ENCODE measurements at places on chromosomes 7 and 10. TPM values are rescaled to one million over a fixed set of nuclear protein-coding genes. Genes with fewer than 3 reads are reported as not detected.

Gene FAM3C
- 64.9 TPM for total RNA-seq

Gene RBM20
- 11.2 TPM for total RNA-seq

Gene GFRA1
- total RNA-seq, result 27.1 TPM

Gene TMEM176B
- 85.5 TPM for total RNA-seq

Gene GJD4
- total RNA-seq, result not detected

Gene HMX3
- not detected for total RNA-seq

Gene CALN1
- not detected for total RNA-seq

Gene MBL2
- total RNA-seq, result not detected

Gene GDF2
- not detected for total RNA-seq

Gene FAM25G
- total RNA-seq, result not detected

Gene PROSER2
- total RNA-seq, result 6.5 TPM

Gene WEE2
- total RNA-seq, result not detected

Gene SFTPA1
- not detected for total RNA-seq

Gene MTPN
- total RNA-seq, result 89.3 TPM

Gene RNF148
- total RNA-seq, result 1.5 TPM

Gene SAMD9L
- 10.8 TPM for total RNA-seq

Measured in aorta (tissue), 5 donors.